ENCODE measurements at places on chromosomes 4 and X.

- DNase-seq, result no peak
Observed at GRCh38 chrX:154404625-154405192, 4.3 kb downstream of the DNASE1L1 start.

DNA sequence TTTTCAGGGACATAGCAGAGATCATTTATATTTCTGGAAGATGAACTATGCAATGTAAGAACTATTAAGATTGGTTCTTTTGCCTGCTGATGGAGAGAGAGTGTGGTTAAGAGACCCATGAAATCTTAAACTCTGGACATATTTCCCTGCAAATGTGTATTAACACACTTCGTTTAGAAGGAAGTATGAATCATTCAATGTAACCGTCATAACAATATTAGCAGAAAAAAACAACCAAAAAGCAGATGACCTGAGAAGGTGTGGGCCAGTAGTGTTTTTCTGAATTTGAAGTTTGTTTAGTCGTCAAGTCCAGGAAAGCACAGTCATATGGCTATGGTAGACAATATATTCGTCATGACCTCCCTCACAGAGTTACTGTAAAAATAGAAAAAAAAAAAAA, 2.5 kb upstream of the TMPRSS11D start:
- no peak for DNase-seq

- DNase-seq, result no peak
Observed at GRCh38 chrX:132615391-132616131, 126.7 kb upstream of the MBNL3 start.

GRCh38 chr4:122542411-122543236, 78.2 kb downstream of the IL21 start:
- DNase-seq, result no peak

GRCh38 chr4:182704077-182704476, 213.1 kb downstream of the DCTD start:
- DNase-seq, result no peak

GRCh38 chrX:112368371-112368770, 285.8 kb upstream of the TRPC5 start:
- no peak for DNase-seq

GRCh38 chr4:127622621-127622920, 10.2 kb upstream of the INTU start:
- DNase-seq, result no peak

GRCh38 chr4:85759388-85759787, 284.4 kb downstream of the ARHGAP24 start:
- DNase-seq, result no peak

- DNase-seq, result no peak
Observed at GRCh38 chrX:43448688-43449087, 207.4 kb upstream of the MAOA start.

DNA sequence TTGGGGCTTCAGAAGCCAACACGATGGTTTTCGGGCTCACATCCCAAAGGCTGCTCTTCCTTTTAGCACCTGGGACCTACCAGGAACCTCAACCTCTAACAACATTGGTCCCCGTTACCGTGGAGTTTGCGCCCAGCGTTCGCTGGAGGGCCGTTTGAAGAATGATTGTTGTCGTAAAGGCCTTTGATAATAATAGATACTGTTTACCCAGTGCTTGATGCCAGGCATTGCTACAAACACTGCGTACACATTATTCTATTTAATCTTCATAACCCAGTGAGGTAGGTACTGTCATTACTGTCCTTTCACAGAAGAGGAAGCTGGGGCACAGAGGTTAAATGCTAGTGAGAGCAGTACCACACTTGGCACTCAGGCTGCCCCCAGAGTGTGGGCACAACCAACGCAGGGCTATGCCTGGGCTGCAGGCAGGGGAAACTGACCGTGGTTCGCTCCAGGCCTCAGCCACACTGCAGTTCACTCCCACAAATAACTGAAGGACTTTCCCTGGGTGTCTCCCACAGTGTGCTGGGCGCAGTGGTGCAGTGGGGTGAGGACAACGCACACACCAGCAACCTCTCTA, 1.0 kb upstream of the ACSL1 start:
- DNase-seq, result no peak

DNA sequence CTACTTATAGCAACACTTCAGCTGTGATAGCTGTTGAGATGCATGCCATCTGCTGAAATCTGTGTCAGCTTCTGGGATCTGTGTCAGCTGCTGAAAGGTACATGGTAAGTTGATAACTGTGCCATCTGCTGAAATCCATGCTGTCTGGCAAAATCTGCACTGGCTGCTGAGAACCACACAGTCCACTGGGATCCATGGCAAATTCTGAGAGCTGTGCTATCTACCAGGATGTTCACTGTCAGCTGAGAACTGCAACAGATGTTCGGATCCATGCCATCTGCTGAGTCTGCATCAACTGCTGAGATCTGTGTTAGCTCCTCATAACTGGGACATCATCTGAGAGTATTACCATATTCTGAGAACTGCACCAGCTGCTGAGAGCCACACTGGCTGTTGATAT, 430.5 kb upstream of the POU3F4 start:
- no peak for DNase-seq

- DNase-seq, result no peak
Observed at GRCh38 chrX:120457766-120458180, 11.3 kb downstream of the LAMP2 start.

- DNase-seq, result no peak
Observed at GRCh38 chr4:36081185-36081584, 163.1 kb downstream of the ARAP2 start.

GRCh38 chr4:161650812-161651211, 513.0 kb downstream of the FSTL5 start:
- DNase-seq, result no peak

DNA sequence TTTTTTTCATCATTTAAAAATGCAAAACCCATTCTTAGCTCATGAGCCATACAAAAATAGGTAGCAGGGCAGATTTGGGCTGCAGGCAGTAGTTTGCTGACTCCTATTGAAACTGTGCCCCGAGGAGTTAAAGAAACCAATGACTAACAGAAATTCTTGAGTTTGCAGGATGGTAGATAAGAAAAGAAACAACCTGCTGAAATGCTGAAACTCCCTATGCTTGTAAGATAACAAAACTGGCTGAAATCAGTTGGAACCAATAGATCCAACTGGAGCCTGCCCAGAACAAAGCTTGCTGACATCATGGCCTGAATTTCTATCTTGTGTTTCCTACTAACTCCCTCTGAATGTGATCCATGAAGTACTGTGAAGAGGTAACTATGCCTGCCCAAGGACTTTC, 68.6 kb downstream of the ANOS1 start:
- no peak for DNase-seq

GRCh38 chrX:16067886-16068515, 55.4 kb upstream of the GRPR start:
- no peak for DNase-seq

DNA sequence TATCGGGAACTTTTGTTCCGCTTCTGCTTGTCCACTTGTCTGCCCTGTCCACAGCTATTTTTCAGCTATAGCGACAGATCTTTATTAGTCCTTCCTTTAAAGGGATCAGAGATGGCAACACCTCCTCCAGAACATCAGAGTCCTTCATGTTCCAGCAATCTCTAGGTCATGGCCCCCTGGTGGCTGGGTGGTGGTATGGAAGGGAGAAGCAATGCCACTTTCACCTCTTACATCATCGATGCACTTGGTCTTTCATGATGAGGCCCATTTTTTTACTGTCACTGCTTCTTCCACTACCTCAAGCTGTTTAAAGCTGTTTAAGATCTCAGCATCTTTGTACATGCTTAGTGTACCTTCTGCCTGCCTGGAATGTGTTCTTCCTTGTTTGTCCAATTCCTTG, 106.7 kb downstream of the ARHGAP6 start:
- DNase-seq, result no peak

GRCh38 chr4:25903900-25904747, 9.9 kb upstream of the SMIM20 start:
- no peak for DNase-seq

DNA sequence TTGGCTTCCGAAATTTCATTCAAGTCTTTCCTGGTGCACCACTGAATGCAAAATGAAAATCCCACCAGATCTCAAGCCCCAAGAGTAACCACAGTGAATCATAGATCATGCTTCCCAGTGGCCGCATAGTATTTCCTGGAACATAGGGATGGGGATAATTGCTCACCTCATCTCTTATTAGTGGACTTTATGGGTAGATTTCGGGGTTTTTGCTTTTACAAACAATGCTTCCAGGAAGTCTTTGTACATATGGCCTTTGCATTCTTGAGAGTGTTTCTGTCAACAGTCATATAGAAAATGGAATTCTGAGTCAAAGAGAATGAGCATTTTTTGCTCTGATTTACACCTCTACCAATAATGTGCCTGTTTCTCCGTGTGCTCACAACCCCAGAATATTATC, 53.4 kb downstream of the PPEF2 start:
- no peak for DNase-seq

DNA sequence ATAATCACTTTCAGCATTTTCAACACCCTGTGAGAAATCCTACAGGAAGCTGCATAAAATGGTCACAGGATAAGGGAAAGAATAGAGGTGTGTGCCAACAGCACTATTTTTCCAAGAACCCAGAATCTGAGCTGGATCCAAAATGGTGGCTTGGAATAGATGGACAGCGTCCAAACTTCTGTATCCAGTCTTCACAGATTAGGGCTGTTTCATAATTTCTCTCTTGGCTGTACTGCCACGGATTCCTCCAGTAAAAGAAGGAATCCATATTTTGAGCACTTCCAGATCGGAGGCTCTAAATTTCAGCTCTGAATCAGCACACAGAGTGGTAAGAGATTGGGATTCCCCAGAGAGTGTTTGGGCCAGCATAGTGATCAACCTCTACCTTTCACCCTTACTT, 12.2 kb downstream of the MAOB start:
- no peak for DNase-seq

GRCh38 chr4:54277691-54278090, 48.6 kb downstream of the PDGFRA start:
- DNase-seq, result no peak

DNA sequence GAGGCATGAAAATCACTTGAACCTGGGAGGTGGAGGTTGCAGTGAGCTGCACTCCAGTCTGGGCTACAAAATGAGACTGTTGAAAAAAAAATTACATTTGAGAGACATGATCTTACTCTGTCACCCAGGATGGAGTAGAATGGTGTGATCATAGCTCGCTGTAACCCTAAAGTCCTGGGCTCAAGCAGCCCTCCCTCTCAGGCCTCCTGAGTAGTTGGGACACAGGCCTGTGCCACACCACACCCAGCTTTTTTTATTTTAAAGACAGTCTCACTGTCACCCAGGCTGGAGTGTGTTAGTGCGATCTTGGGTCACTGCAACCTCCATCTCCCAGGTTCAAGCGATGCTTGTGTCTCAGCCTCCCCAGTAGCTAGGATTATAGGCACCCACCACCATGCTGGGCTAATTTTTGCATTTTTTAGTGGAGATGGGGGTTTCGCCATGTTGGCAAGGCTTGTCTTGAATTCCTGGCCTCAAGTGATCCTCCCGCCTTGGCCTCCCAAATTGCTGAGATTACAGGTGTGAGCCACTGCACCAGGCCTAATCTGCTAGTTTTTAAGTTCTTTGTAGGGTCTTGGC, 6.1 kb downstream of the RPS3A start:
- DNase-seq, result no peak

DNA sequence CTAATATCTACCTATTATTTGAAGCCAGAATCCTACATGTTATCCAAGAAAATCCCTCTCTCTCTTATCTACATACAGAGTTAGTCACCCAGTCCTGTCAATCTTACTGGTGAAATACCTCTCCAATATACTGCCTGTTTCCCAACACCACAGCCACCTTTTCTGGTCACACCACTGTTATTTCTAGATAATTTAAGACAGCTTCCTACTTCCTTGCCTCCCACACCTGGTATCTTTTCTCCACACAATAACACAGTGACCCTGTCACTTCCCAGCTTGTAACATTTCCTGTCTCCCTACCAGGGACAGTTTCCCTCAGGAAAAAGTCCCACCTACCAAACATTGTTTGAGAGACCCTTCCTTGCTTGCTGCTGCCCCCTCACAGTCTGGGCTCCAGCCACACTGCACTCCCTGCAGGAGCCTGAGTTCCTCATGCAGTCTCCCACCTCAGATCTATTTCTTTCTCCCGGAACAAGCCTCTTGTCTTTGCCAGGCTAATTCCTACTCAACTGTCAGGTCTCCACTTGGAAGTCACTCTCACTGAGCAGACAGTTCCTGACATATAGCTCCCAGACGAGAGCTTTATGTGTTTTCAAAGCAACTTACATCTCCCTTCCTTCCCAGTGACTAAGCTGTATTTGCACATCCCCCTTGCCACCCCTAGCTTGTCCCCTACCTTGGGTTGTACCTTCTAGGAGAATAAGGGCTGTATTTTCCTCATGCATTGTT, 73.6 kb upstream of the QRFPR start:
- DNase-seq, result no peak

DNA sequence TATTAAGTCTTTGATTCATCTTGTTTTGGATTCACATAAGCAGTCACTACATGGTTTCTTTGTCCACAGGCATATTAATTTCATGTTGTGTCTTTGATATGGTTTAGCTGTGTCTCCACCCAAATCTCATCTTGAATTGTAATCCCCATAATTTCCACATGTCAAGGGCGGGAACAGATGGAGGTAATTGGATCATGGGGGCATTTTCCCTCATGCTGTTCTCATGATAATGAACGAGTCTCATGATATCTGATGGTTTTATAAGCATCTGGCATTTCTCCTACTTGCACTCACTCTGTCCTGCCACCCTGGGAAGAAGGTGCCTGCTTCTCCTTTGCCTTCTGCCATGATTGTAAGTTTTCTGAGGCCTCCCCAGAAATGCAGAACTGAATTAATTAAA, 1811.2 kb upstream of the PCDH10 start:
- peak; percentile 82 for DNase-seq

- no peak for DNase-seq
Observed at GRCh38 chr4:99414401-99414800, 20.7 kb downstream of the ADH7 start.

DNA sequence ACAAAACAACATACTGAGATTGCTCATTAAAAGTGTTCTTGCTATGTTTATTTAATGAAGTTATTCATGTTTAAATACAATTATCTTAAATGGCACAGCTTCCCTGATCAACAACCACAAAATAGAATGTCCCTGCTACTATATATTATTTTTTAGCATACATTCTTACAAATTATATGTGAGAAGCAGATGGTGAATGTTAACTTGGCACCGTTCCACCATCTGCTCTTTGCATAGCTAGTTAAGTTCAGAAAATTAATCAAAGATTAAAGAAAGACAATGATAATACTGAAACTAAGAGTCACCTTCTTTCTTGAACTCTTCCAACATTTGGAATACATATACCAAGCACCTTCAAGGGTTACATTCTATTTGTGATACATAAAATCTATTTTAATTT, 94.2 kb downstream of the PPP3CA start:
- DNase-seq, result peak; percentile 8

DNA sequence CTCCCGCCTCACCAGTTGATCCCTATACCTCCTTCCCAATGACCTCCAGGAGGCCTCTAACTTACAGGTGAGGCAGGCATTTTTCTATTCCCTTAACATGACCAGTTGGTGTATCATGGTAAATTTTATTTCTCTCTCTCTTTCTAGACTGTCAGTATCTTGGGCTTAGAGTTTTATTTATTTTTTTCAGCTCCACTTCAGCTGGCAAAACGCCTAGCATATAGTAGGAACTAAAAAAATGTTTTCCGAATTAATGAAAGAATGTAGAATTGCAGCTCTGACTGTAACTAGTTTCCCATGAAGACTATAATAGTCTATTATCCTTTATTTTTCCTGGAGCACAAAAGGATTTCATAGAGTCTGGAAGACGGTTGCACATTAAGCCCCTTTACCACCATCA, 84.8 kb downstream of the PDE5A start:
- DNase-seq, result no peak

- no peak for DNase-seq
Observed at GRCh38 chr4:33031328-33031727, 2311.2 kb downstream of the PCDH7 start.
